CMK (cell line): ENCODE measurements at places on chromosomes 16 and 17.
A peak's percentile ranks its signal among the peaks of the same experiment; 100 is the strongest.

GRCh38 chr16:88856122-88856827, 472 bp downstream of the GALNS start:
- no peak for DNase-seq

DNA sequence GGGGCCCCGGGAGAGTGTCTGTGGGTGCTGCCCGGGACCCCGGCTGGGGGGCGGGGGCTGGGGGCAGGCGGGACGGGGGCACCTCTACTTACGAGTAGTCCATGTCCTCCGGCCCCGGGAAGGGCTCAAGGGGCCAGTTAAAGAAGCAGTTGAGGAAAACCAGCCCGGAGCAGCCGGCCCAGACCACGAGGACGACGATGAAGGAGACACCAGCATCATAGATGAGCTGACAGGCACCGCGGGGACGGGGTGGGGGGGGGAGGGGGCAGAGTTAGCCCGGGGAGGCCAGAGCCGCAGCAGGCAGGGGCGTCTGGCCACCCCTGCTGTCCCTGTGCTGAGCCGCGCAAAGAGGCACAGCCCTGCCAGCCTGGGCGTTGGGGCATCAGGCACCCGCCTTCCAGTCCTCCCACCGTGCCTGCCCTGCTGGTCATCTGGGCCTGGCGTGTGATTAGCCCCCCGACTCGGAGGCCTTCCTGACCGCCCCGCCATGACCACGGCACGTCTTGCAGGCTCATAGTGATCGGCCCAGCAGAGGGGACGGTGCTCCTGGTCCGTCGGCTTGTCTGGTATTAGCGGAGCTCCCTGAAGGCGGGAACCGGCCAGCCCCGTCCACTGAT, 29.0 kb upstream of the PITPNA start:
- DNase-seq, result no peak

DNA sequence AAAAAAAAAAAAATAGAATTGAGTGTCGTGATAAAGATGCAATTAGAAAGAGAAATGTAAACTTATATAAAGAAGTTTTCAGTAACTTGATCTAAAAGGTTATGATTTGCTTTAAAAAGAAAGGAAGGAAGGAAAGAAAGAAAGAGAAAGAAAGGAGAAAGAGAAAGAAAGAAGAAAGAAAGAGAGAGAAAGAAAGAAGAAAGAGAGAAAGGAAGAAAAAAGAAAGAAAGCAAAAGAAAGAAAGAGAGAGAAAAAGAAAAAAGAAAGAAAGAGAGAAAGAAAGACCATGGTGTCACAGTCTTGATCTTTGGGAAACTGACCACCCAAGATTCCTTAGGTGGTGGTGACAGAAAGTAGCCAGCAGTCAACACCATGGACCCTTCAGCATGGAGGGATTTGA, 4.3 kb upstream of the CCL3 start:
- DNase-seq, result no peak

DNA sequence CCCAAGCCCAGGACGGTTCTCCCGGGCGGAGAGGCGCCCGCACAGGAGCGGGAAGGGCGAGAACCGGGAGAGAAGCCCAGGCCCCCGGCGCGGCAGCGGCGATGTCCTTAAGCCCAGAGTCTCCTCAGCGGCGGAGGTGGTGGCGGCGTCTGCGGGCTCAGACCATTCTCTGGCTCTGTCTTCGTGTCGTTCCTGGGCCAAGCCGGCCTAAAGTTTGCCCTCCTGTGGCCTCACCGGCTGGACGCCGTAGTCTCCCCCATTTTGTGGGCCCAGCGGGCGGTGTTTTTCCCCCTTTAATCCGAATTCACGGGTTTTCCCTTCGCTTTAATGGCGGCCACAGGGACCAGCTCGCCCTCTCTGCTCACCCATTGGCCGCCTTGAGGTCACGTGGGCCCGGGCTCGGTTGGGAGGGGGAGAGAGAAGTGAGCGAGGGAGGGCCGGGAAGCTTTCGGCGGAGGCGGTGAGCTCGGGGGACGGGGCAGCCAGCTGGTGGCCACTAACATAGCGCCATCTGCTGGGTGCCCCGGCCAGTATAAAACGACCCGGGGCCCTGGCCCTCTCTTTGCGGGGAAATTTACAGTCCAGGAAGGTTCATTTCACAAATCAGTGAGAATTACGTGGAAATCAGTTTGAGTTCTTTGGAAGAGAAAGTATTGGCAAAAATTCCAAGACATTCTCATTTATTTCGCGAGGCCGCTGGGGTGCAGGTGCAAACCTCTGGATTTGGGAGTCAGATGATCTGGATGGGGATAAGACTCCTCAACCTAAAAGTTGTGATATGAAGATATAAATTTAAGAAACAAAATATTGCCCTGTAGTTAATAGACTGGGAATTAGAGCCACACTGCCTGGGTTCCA, 762 bp upstream of the MED13 start:
- peak; percentile 91 for DNase-seq

DNA sequence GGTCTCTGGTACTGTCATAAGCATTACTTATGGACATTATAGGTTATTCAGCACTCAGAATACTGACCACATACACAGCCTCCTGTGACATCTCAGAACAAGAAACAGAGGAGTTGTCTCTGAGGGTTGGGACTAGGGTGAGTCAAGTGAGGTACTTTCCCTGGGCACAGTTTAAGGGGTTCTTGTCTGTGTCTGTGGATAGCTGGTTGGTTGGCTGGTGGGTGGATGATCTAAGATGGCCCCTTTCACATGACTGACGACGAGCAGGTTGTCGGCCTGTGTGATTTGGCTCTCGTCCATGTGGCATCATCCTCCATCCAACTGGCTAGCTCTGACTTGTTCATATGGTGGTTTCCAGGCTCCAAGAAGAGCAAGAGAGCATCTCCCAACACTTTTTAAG, 163.9 kb downstream of the PRKCB start:
- no peak for DNase-seq

DNA sequence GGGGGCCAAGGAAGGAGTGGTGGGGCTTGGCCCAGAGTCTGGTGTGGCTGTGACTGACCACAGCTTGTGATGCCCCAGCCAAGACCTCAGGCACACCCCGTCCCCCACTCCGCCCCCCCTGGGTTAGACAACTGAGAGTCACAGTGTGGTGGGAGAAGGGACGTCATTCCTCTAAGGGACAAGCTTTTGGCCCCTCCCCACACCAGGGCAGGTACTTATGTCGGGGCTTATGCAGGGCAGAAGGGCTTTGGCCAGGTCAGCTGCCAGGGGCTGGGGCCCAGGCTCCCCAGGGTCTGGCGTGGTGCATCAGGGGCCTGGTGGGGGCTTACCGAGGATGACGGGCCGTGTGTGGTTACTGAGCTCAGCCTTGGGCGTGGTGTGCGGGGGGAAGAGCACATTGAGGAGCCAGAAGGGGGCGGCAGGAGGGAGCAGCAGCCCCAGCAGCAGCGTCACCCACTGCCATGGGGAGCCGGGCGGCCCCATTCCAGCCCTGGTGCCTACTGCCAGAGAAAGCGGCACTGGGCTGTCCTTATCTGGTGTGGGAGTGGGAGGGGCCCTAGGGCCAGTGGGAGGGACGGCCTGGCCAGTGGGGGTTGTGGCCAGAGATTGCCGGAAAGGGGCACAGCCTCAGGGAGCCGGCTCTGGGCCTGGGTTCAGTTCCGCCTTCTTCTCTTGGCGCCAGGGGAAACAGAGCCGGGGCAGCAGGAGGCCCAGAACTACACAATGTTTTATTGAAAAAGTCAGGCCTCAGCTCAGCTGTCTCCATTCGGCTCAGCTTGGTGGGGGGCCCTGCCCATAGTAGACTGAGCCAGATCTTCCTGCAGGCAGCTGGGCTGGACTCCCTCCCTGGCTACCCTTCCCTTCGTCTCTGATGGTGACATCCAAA, at the start of gene LCAT:
TSS of gene LCAT (minus strand) at position 502 of the 886 bp plus-strand sequence. CDS start at position 483, 19 bp downstream.
- peak; percentile 80 for DNase-seq

- no peak for DNase-seq
These were observed 2.0 kb downstream of the GPT2 start for GRCh38 chr16:46885960-46886763.

DNA sequence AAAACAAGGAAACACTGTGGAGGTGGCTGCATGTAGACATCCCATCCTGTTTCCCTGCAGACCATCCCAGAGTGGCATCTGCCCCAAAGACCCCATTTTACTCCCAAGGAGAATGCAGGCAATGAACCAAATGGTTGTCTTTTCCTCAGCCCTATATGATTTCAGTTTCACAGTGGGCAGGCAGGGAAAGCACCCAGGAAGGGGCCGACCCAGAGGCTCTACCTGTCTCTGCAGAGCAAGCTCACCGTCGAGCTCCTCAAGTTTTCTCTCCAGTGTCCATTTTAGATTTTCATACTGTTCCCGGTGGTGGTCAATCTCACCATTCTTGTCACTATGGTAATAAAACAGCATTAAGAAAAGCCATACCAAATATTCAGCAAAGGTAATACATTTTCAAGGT, 14.6 kb downstream of the CCDC57 start:
- no peak for DNase-seq

DNA sequence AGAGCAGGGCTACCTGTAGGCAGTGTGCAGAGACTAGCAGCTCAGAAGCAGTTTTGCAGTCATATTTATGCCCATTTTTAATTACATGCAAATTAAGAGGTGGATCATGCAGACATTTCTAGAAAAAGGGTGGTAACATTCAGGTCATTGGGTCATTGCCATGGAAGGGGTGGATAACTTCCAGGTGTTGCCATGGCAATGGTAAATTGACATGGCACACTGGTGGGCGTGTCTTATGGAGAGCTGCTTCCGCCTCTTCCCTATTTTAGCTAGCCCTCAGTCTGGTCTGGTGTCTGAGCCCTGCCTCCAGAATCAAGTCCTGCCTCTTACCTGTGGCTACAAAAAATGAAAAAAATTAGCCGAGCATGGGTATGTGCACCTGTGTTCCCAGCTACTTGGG, 2.8 kb upstream of the DNAI2 start:
- no peak for DNase-seq

GRCh38 chr17:50207792-50208567, 6.5 kb upstream of the COL1A1 start:
- no peak for DNase-seq

DNA sequence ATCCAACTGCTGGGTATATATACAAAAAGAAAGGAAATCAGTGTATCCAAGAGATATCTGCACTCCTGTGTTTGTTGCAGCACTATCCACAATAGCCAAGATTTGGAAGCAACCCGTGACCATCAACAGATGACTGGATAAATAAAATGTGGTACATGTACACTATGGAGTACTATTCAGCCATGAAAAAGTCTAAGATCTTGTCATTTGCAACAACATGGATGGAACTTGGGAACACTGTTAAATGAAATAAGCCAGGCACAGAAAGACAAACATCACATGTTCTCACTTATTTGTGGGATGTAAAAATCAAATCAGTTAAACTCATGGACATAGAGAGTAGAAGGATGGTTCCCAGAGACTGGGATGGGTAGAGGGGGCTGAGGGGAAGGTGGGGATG, 620.7 kb downstream of the RBFOX1 start:
- DNase-seq, result no peak

DNA sequence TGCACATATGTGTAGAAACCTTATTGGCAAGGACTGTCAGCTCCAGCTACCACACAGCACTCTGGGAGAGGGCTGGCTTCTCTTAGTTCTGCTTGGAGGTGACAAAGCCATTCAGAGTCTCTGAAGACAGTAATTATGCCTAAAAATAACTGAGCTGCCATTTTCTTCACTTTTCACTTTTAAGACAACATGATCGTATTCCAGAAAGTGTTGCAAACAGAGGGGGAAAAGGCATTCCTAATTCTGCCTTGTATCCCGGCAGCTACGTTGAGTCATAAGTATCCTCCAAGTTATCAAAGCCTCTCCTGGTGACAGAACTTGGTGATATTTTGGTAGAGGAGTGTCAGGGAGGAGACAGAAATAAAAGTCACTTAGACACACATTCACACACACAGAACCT, 327.7 kb downstream of the HAPSTR1 start:
- no peak for DNase-seq

GRCh38 chr17:68807998-68808772, 147.0 kb downstream of the ABCA8 start:
- no peak for DNase-seq

GRCh38 chr17:27457731-27458523, 1.7 kb downstream of the KSR1 start:
- no peak for DNase-seq
